Stimulated activated CD8-positive, alpha-beta memory T cell treated with anti-CD3 and anti-CD28 coated beads, Interleukin-7, amount 100 ng/mL, for 1 hour (primary cell): ENCODE measurements at places on chromosomes 4 and X.

DNA sequence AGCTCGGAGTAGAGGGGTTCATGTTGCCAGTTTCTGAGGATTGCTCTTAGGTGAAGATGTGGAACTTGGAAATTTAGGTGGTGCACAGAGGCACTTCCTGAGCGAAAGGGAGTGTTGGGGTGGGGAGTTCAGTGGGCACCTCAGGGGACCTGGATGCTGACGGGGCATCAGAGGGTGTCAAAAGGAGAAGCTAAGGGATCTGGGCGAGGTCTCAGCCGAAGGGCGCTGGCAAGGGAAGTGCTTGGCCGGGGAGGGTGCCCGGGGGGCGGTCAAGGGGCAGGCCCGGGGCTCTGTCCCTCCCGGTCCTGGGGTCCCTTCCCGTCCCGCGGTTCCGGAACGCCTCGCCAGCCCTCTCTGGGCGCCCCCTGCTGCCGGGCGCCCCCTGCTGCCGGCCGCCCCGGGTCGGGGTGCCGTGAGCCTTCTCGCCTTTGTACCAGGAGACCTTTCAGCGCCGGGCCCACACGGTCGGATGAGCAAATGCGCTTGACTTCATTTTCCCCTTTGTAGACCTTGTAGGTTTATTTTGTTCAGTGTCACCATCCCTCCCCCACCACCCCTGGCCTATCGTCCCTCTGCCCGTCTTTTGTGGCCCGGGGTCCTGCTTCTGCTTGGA is 3.0 kb upstream of the PHOX2B start:
- DNase-seq: no peak

GRCh38 chr4:74583757-74584156 is 138.8 kb downstream of the AREG start:
- no peak for DNase-seq

DNA sequence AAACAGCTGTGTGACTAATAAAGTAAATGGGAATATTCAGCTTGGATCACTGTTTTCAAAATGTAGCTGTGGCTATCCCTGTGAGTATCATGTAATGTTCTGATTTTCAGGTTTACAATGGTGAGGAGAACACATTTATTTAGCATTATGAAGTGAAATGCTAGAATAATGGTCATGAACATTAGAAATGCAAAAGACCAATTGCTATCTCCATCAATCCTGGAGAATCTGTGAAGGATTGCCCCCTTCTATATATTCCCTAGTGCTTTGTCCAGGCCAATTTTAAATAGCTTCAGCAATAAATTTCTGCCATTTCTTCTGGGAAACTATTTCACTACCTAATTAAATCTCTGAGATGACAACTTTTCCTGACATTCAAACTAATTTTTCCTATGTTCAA is 1399.1 kb downstream of the PCDH19 start:
- no peak for DNase-seq

DNA sequence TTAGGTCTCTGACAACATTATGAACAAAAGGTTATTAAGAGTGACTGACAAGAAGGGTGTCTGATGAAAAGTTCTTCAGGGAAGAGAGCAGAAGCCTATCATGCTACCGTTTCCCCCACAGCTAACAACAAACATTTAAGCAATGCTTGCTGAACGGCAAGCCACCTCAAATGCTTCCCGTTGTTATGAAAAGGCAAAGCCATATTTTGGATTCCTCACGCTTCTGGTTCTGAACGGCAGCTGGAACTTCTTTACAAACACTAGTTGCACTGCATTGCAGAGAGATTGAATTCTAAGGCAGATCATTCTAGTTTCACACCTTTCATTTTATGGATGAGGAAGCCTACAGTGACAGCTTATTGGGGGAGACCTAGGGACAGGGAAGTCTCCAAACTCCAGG is 48.6 kb upstream of the NAP1L5 start:
- no peak for DNase-seq

DNA sequence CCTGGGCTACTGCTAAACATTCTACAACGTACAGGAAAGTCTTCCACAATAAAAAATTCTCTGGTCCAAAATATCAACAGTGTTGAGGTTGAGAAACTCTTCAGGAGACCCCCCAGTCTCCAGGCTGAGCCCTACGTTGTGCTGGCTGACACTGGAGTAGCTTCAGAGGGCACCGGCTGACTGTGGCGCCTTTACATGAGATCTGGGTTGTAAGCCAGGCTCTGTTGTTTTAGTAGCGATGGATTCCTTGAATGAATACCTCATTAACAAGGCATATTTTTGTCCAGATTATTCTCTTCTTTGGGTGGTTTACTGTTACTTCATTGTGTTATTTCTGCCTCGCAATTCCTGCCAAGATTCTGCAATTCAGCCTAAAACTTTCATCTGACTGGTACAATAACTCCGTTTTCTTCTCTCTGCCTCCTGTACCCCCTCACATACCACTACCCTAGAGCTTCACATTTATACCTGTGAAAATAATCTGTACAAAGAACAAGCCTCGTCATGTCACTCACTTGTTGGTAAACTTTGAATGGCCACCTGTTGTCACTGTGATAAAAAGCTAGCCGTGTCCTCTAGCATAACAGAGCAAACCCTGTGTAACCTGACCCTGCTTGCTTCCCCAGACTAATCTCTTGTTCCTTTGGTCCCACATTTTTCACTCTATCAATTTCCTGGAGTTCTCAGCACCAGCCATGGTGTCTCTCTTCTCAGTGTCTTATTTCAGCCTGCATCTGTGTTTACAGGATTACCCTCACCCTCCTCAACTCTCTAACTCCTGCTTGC is 1476.1 kb upstream of the TENM3 start:
- DNase-seq: no peak

DNA sequence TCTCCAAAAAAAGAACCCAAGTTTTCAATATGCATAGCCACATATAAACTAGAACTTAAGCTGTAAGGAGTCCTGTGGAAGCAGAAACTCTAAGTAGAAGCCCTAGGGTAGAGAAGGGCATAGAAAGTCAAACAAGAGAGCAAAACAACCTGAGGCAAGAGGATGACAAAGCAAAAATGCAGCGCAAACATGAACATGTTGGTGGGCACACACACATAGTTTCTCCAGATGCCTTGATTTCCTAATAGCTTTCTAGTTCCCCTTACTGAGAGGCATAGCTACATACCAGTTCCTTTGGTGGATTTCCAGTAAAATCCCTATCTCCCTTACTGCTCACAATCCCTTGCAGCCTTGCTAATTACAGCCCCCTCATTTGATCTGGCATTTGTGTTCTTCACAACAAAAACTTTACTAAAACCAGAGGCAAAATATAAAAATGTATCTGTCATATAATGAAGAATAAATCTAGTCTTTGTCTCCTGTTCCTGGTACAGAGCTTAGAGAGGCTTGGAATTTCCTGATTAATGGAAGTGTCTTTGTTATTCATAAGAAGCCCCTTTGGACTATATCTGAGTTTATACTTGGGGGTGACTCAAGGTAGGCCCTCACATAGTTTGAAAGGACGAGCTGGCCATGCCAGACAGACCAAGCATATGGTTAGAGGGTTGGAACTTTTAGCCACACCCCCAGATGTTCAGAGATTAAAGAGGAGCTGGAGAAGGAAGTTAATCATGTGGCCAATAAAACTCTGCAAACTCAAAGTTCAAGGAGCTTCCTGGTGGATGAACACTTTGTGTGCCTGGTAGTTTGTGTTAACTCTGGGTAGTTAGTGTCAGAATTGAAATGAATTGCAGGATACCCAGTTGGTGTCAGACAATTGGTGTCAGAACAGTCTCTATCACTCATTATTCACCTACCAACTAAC is 52.7 kb upstream of the ZCCHC13 start:
- DNase-seq: no peak

DNA sequence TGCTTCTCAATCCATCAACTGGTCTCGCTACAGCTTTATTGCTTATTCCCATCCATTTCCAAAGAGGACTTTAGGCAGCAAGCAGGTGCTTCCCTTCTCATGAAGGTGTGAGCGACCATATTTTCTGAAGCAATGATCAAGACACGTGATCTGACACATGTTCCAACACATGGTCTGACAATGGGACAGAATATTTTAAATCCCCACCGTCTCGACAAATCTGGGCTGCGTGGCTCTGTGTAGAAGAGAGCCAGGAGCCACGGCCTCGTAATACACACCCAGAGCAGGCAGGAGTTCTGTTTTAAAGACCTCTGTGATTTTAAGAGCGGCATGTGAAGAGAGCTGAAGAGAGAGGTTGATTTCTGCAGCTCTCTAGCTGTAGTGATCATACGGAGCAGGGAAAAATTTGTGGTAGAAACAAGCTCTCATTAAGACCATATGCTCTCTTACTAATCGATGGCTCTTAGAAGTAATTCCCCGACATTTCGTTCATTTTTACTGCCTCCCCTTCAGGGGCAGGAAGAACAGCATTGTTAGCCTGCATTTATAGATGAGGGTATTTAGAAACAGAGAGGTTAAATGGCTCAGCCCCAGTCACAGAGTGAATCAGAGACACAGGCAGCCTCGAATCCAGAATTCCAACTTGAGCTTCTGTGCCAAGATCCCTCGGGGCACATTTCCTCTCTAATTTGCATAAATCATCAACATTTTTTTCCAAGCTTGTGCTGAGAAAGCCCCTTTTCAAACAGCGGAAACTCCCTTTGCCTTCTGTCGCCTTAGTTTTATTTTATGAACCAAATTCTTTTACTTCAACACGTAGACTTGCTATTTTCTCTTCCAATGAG is 91.0 kb upstream of the BCOR start:
- DNase-seq: no peak

- DNase-seq: no peak
Measured at GRCh38 chr4:152500800-152501434, 35.0 kb downstream of the FBXW7 start.

DNA sequence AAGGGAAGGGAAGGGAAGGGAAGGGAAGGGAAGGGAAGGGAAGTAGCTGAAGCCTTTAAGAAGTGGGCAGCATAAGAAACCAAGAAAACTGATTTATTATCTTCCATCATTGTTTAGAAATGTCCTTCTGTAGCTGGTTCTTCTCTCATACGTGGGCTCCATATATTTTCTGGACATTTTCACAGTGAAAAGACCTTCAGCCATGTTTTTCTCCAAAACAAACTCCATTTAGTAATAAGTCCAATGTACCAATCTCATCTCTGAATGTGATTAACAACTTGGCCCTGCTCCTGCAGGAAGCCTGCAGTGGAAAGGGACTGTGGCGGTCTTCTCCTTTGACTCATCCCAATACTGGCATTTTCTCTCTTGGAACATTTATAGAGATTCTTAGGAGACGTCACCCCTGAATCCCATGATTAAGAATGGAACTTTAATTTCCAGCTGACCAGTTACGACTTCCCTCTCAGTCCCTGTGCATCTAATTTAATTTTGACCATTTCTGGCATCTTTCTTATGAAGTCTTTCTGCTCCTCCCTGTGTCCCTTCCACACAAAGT is 96.6 kb upstream of the GUCY1A1 start:
- no peak for DNase-seq

- DNase-seq: no peak
Measured at GRCh38 chrX:136468391-136469103, 19.2 kb upstream of the BRS3 start.

- DNase-seq: peak; percentile 24
Measured at GRCh38 chr4:38177035-38177546, 216.9 kb downstream of the PTTG2 start.

- DNase-seq: no peak
Measured at GRCh38 chr4:849478-850175, 23.7 kb upstream of the CPLX1 start.

GRCh38 chr4:79267671-79268070 is 58.2 kb downstream of the NAA11 start:
- no peak for DNase-seq

GRCh38 chrX:131366407-131366806 is 77.3 kb upstream of the IGSF1 start:
- DNase-seq: no peak

GRCh38 chr4:7421356-7422150 is 13.2 kb downstream of the PSAPL1 start:
- no peak for DNase-seq

DNA sequence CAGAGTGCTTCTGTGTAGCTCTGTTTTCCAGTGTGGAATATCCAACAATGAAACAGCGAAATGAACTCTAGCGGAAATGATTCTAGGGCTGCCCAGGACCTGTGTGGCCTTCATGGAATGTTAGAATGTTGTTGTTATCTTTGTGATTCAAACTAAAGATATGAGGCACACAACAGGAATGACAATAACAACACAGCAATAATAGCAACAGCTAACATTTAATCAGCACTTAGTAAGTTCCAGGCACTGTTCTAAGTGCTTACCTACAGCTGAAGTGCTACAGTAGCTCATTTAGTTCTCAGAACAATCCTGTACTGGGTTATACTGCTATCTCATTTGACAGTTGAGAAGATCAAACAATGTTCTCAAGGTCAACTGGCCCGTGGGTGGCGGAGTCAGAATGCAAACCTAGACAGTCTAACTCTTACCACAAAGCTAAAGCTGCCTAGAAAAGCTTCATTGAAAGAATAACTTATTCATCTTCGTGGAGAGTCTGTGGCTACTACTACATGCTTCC is 63.7 kb downstream of the MAML3 start:
- no peak for DNase-seq

DNA sequence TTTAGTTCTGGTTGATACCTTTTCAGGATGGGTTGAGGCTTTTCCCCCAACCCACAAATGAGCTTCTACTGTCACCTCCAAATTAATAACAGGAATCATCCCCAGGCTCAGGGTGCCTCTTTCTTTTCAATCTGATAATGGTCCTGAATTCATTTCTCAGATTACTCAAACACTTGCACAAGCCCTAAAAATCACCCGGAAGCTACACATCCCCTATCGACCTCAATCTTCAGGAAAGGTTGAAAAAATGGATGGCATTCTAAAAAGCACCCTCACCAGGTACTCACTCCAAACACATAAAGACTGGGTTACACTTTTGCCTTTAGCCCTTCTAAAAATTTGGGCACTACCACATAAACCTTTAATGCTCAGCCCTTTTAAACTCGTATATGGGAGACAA is 79.9 kb downstream of the COQ2 start:
- DNase-seq: no peak

DNA sequence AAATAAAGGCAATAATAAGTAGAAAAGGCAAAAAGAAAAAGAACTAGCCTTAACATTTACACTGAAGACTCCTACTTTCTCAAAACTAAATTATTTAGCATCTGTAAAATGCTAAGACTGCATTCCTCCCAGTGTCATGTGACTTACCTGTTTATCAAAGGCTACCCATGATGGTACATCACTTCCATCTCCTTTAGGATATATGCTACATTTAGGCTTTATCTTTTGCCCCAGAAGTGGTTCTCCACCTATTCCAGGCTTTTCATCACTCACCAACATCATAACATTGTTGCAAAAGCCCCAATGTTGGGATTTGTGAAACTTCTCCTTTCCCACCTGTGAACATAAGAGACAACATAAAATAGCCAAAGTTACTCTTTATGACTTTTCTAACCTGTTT is 31.1 kb downstream of the EFHC2 start:
- no peak for DNase-seq
